ENCODE measurements at places on chromosomes 13 and 19. TPM values are rescaled to one million over a fixed set of nuclear protein-coding genes. Genes with fewer than 3 reads are reported as not detected.
A peak's percentile ranks its signal among the peaks of the same experiment; 100 is the strongest.

SIN3B gene
- polyA plus RNA-seq, result 30.6 TPM

KLK3 gene
- polyA plus RNA-seq, result not detected

FFAR2 gene
- not detected for polyA plus RNA-seq

CYP4F11 gene
- not detected for polyA plus RNA-seq

MBD3L2 gene
- not detected for polyA plus RNA-seq

LILRB4 gene
- 1.4 TPM for polyA plus RNA-seq

UGGT2 gene
- polyA plus RNA-seq, result 18.1 TPM

C19orf18 gene
- 0.61 TPM for polyA plus RNA-seq

PCSK4 gene
- 0.78 TPM for polyA plus RNA-seq

PPP1R12C gene
- polyA plus RNA-seq, result 83.0 TPM

DNA sequence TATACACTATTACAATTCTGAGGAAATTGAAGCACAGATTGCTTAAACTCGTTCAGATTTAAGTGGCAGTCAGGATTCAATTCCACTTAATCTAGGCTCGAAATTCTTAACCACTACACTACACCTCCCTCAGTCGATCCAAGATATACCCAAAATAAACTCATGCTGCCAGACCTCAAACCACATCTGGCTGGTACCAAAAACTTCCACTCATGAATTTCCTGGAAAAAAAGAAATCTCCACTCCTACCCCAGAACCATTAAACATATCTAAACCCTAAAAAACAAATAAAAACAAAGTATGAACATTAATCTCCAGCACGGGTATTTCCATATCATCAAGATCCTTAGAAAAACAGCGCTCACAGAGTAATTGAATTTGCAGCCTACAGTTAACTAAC is 1.1 kb downstream of the ZFP30 start:
- no peak for DNase-seq

DNA sequence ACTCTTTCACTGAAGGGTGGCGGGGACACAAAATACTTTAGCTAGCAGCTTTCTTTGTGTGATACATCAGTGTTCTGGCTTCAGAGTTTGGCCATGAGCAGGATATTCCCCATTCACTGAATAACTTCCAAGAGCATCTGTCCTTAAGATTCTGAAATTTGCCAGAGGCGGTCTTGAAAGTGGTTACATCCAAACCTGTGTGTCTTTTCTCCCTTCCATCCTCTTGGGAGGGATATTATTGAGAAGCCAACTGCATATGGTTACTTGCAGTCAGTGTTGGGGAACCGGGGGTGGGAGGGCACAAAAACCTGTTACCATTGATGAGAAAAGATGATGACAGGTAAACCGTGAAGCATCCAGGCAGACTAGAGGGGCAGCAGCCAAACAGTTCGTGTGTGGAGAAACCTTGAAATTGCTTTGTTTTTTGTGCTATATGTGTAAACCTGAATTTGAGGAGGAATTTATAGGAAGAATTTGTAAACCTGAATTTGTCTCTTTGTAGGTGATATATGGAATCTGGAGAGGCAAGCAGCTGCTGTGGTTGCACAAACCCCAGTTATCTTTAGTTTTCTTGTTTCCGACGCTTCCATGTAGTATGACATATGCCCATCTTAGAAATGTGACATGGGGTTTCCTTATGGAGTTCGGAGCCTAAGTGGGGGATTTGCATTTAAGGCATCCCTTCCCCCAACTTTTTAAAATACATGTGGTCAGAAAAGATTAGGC is 104.8 kb downstream of the WDFY2 start:
- DNase-seq, result peak; percentile 74

- DNase-seq, result no peak
Observed at GRCh38 chr13:58949646-58950045, 1214.1 kb downstream of the DIAPH3 start.

DNA sequence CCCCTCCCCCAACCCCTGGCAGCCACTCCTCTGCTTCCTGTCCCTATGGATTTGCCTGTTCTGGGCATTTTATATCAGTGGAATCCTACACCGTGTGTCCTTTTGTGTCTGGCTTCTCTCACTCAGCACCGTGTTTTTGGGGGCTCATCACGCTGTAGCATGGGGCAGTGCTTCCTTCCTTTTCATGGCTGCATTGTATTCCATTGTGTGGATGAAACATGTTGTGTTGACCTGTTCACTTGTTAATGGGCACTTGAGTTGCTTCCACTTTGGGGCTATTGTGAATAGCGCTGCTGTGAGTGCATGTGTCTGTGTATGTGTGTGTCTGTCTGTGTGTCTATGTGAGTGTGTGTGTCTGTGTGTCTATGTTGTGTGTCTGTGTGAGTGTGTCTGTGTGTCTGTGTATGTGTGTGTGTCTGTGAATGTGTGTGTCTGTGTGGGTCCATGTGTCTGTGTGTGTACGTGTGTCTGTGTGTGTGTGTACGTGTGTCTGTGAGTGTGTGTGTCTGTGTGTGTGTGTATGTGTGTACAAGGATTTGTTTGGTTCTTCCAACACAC is 57.2 kb downstream of the AP1M1 start:
- DNase-seq, result no peak

DNA sequence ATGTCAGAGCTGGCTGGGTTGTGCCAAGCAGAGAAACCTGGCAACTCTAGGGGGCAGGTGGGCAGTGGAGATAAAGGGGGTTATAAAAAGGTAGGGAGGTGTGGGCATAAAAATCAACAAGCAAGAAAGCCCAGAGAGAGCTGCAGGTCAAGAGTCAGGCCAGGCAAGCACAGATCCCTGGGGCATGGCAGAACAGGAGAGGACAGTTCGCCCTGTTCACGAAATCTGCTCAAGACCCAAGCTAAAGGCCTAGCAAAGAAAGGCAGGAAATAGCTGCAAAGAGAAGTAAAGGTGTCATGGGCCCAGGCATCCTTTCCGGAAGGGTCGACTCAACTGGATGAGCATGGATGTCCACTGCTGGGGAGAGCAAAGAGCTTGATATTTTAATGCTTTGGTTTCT is 3.4 kb downstream of the MBNL2 start:
- DNase-seq, result no peak

GRCh38 chr13:47117268-47117667 is 220.4 kb upstream of the HTR2A start:
- DNase-seq, result peak; percentile 50

- no peak for DNase-seq
Observed at GRCh38 chr13:42028113-42028799, 20.2 kb upstream of the DGKH start.

GRCh38 chr13:45595965-45596364 is 19.6 kb downstream of the ERICH6B start:
- no peak for DNase-seq

- peak; percentile 89 for DNase-seq
Observed at GRCh38 chr19:44951179-44952159, 3.7 kb upstream of the CLPTM1 start.

DNA sequence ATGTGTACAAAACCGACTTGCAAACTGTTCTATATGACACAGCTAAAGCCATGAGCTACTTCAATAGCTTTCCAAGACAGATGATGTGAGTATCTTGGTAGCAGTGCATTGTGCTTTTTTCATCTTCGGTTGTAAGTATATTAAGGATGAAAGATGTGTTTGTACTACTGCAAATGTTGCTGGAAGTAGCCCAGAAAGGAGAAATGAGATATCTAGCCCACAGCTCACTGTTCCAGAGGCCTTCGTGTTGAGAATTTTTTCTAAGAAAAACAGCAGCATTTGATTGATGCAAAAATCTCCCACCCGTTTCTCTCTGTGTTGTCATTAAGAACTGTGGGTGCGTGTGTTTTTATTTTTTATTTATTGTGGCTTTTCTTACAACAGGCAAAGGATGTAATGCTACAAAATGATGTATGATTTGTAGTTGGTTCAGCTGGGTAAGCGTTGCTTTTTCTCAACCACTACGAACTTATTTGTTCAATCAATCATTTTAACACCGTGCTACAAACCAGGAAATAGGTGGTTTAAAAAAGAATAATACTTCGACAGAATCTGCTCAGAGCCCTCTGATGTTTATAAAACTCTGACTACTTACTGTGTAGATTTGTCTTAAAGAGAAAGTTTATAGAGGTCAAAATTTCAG is 41.6 kb upstream of the RFC3 start:
- no peak for DNase-seq

- DNase-seq, result peak; percentile 86
Observed at GRCh38 chr19:11247391-11247790, 8.0 kb downstream of the ANGPTL8 start.

- peak; percentile 77 for DNase-seq
Observed at GRCh38 chr19:54420383-54421168, 5.3 kb downstream of the TTYH1 start.

- no peak for DNase-seq
Observed at GRCh38 chr13:108787700-108788414, 158.4 kb downstream of the MYO16 start.

DNA sequence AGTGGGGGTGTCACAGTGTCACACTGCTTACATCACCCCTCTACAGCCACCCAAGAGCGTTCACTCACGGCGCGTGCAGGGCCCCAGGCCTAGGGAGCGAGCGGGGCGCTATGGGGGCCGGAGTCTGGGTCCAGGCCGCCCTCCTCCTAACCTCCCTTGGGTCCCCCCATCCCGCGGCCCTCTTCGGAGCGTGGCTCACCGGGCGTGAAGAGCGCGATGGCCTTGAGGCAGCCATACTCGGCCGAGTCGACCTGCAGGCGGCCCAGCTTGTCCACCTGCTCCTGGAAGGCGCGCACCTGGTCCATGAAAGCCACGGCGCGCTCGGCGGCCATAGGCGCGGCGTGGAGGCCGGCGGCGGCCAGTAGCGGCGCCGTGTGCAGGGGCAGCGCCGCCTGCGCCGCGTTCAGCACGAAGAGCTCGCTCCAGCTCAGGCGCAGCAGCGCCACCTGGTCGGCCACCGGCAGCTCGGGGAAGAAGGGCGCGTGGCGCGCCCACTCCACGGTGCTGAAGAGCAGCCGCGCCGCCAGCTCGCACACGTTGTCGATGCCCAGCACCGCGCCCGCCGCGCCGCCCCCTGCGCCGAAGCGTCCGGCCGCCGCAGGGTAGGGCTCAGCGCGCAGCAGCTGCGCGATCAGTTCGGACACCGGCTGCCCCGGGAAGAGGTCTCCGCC is 9.4 kb downstream of the OCEL1 start:
- peak; percentile 83 for DNase-seq

- peak; percentile 96 for DNase-seq
Observed at GRCh38 chr13:36131931-36132297, 732 bp upstream of the DCLK1 start.

DNA sequence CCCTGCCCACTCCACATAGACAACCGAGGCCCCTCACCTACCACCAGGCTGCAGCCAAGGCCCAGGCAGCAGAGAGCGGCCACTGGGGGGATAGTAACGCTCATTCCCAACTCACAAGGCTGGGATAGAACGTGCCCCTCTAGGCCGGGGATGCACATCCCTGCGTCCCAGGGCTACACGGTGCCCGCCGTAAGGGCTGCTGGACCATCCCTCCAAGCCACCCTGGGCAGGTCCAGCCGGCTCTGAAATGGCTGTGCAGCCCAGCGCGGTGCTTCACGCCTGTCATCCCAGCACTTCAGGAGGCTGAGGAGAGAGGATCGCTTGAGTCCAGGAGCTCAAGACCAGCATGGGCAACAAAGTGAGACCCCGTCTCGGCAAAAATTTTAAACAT is 3.2 kb downstream of the REXO1 start:
- DNase-seq, result no peak

DNA sequence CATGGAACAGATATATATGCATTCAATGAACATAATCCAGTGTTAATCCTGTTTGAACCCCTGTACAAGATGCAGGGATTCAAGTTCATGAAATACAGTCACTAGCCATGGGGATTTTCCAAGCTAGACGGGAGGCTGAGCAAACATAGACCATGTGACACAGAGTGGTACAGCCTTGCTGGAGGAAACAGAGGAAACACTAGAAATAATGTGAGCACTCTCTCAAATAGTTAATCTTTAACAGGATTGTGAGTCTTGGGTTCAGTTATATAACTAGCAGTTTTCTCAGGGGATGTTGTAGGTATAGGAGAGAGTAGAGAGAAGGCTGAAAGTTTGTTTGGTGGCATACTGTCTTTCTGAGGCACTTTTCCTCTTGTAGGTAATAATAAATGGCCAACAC is 13.9 kb upstream of the LGALS16 start:
- DNase-seq, result no peak

DNA sequence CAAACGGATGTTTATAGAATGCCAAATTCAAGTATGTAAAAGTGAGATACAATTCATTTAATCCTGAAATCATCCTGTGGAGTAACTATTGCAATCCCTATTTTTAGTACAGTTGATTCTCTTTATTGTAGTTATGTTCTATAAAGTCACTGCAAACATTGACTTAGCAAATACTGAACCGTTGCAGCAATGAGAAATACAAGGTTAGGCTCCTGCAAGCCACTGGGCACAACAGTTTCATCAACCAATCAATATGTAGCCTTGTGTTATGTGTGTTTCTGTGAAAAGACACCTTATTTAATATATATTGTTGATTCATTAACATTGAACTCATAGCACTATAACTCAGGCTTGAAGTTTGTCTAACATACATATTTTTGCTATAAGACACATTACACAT is 174.4 kb downstream of the DCT start:
- no peak for DNase-seq

GRCh38 chr13:33270895-33271538 is 14.5 kb downstream of the STARD13 start:
- DNase-seq, result no peak

DNA sequence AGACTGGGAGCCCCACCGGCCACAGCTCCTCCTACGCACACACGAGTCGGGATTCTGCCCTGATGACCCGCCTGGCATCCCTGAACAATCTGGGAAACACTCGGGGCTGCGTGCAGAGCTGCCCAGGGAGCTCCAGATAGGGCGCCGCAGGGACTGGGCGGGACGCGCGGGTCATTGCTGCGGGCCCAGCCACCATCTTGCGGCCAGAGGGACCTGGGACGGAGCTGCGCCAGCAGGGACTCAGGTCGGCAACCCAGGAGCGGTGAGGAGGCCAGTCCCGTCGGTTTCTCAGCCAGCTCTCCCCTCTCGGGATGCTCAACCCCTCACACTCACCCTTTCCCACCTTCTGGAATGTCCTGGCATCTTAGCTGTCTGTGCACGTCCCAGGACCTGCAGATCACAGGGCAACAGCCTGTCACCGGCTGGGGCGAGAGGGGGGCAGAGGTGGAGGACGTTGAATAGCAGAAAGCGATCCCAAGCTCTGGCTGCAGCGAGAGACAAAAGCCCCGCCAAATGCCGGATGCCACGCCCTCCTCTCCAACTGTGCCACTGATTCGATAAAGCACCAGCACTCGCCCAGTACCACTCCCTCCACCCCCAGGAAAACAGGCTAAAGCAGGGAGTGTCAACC is 20.4 kb upstream of the ZNF91 start:
- peak; percentile 53 for DNase-seq
